ENCODE measurements at places on chromosomes 5 and 9. TPM values are rescaled to one million over a fixed set of nuclear protein-coding genes. Genes with fewer than 3 reads are reported as not detected.

GRCh38 chr9:102459828-102460227 is 535.3 kb upstream of the CYLC2 start:
- no peak overlapping the region for H3K4me3 ChIP-seq
- no peaks in the 10 kb centered on the region for H3K4me1 ChIP-seq
- H3K27ac ChIP-seq: no peak overlapping the region
- H3K36me3 ChIP-seq: no peaks in the 10 kb centered on the region
- DNase-seq: no peak

GRCh38 chr9:88828018-88828417 is 163.2 kb upstream of the S1PR3 start:
- H3K27me3 ChIP-seq: no peaks in the 10 kb centered on the region
- DNase-seq: no peak
- peak overlapping the region; percentile 43 for H3K27ac ChIP-seq
- peaks cover 44% of the 10 kb centered on the region for H3K4me1 ChIP-seq

The PIP5K1B gene
- total RNA-seq: 1.3 TPM

The PDE6A gene
- 0.18 TPM for total RNA-seq

DNA sequence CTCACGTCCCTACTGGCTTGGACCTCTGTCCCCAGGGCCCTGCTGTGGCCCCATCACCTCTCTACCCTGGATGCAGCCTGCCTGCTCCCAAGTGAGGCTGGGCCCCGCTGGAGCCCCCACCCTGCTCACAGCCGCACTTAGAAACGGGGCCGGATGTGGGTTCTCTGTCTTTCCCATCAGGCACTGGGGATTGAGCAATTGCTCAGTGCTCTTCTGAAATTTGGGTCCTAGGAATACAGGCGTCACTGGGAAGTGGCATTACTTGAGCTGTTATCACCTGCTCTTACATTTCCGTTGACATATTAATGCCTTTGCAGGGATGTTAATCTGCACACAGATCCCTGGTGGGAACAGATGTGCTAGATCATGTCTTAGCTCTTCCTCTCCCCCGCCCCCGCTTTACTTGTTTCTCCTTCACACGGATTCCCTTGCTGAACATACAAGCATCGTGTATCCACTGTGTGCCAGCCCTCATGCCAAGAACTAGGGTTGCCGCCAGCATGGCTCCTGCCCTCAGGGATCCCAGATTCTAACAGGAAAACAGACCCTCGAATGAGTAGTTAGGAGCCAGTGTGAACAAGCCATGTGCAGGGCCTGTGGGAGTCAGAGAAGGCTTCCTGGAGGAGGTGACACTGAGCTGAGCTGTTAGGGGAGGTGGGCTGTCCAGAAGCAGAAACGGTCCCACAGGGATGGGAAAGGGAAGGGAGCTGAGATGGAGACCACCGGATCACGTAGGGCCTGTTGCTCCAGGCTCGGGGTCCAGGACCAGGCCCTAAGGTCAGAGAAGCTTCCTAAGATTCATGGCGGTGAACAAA is 65.1 kb downstream of the NEK6 start:
- H3K36me3 ChIP-seq: peaks cover 11% of the 10 kb centered on the region
- DNase-seq: no peak
- H3K27me3 ChIP-seq: no peaks in the 10 kb centered on the region
- no peak overlapping the region for H3K27ac ChIP-seq

DNA sequence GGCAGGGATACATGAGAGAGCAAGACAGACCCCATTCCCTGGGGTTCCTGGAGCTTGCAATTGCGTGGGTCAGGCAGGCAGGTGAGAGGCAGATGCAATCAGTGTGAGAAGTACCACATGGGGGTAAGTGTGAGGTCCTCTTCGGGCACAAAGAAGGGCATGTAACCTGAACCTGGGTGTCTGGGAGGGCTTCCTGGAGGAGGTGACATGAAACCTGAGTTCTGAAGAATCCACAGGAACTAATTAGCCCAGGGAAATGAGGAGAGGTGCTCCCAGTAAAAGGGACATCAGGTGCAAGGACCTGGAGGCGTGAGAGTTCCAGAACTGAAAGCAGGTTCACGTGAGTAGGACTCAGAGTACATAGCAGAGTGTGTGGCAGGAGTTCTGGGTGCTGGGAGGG is 2.5 kb downstream of the AMBP start:
- DNase-seq: no peak
- H3K27me3 ChIP-seq: peaks cover 36% of the 10 kb centered on the region
- H3K4me3 ChIP-seq: no peak overlapping the region
- no peaks in the 10 kb centered on the region for H3K4me1 ChIP-seq
- no peaks in the 10 kb centered on the region for H3K36me3 ChIP-seq

- H3K36me3 ChIP-seq: no peaks in the 10 kb centered on the region
- no peak for DNase-seq
- H3K4me1 ChIP-seq: peaks cover 18% of the 10 kb centered on the region
- no peaks in the 10 kb centered on the region for H3K27me3 ChIP-seq
- H3K4me3 ChIP-seq: no peak overlapping the region
- no peak overlapping the region for H3K27ac ChIP-seq
Observed at GRCh38 chr5:11724940-11725339, 179.3 kb downstream of the CTNND2 start.

DNA sequence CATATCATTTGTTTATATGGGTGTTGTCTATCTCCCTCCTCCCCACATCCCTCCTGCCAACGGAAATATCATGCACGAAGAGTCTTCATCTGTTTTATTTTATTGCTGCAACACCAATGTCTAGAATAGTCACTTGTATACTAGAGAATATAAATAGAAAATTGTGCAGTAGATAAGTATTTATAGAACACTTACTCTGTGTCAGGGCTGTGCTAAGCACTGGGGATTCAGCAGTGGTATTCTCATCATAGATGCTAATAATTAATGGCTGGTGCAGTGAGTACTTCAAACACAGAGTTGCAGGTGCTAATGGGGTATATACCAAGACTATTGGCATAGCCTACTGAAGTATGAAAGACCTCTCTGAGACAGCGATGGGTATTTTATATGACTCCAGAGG is 353.5 kb upstream of the CDH6 start:
- no peaks in the 10 kb centered on the region for H3K36me3 ChIP-seq
- DNase-seq: no peak
- H3K27me3 ChIP-seq: no peaks in the 10 kb centered on the region

Measured in mesothelial cell of epicardium (in vitro differentiated cells).